A673 (cell line): ENCODE measurements at places on chromosomes 16 and 17. TPM values are rescaled to one million over a fixed set of nuclear protein-coding genes. Genes with fewer than 3 reads are reported as not detected.

DNA sequence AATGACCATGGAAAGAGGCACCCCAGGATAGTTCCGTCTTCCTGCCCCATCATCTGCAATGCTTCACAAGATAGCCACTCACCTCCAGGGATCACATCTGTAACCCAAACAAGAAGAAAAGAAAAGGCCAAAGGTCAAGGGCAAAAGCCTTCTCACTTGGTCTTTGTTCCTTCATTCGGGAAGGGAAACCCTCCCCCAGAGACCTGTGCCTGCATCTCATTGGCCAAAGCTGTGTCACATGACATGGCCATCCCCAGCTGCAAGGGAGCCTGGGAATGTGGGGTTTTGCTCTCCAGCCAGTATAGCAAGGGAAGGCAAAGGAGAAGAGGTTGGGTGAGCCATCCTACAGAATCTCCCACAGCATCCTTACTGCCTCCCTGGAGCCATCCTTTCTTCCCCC lies 47.9 kb downstream of the NOL11 start:
- no peak for DNase-seq

DNA sequence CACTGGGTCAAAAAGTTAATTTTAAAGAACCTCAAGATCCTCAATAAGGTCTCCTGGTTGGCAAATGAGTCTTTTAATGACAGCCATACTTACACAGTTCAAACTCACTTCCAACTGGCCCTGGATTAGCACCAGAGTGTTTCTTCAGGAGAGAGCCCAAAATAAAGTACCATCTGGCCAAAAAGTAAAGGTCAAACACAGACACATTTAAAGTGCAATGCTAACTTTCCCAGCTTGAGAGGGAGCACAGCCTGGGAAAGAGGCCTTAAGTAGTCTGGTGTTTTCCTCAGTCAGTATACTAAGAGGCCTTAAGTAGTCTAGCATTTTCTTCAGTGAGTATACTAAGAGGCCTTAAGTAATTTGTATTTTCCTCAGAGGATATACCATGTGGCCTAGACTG lies 46.6 kb upstream of the ERN1 start:
- no peak for DNase-seq

GRCh38 chr17:82745524-82745923 lies 6.3 kb upstream of the TBCD start:
- DNase-seq, result no peak

DNA sequence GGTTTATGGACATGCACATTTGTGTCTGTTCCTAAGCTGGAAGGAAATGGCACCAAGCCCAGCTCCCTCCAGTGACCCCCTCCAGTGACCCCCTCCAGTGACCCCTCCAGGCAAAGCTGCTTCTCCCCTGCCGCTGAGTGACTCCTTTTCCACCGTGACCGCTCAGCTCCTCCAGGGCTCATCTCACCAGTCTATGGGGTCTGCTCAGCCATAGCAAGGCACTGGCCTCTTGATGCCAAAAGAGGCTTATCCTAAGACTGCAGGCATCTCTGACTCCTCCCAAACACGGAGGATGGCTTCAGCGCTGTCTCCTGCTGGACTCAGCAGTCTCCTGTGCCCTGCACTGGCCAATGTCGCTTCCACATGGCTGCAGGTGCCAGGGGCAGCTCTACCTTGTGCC lies 35.3 kb downstream of the FA2H start:
- no peak for DNase-seq

- no peak for DNase-seq
Observed at GRCh38 chr17:10229181-10229580, 30.8 kb upstream of the GAS7 start.

RBBP6 gene
- 72.2 and 78.9 TPM in 2 replicates for total RNA-seq

DNA sequence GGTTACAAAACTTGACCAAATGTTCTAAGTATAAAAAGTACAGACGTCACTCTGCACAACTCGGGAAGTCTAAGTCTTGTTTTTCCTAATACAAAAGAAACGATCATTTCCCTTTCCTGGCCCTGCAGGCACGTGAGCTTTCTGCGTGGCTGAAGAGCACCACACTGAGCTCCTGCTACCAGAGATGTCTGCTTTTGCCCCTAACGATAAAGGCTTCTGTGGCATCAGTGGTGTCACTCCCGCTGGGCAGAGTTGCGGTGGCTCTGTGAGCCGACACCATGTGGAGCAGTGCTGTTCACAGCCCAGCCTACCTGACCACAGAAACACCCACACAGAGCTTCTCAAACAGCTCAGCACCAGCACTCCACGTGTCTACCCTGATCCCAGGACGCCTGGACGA lies 20.5 kb downstream of the EMC8 start:
- no peak for DNase-seq

CD300E gene
- not detected in 2 replicates for total RNA-seq

WIPF2 gene
- total RNA-seq, result 16.3 and 17.2 TPM in 2 replicates

DNAH2 gene
- total RNA-seq, result 0.15 and 0.24 TPM in 2 replicates
